ENCODE measurements at places on chromosomes 1 and 21.
A peak's percentile ranks its signal among the peaks of the same experiment; 100 is the strongest.

GRCh38 chr1:72892461-72892860 is 610.1 kb upstream of the NEGR1 start:
- DNase-seq = no peak

DNA sequence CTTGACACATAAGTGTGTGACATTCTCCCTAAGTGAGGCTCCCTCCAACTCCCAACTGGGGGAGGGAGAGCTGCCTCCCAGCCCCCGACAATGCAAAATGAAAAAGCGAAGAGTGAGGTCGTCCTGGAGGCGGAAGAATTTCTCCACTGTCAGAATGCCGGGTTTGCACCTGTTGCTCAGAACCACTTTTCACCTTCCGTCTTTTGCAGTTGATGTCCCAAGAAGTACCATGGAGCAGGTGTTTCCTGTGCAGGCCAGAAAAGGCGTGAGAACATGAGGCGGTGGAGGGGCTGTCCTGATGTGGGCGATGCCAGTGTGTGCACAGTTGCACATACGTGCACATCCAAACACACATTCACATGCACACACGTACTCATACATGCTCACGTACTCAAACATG is 158.6 kb upstream of the AJAP1 start:
- no peak for DNase-seq

GRCh38 chr1:163195728-163196448 is 6.8 kb downstream of the RGS5 start:
- DNase-seq = no peak

GRCh38 chr1:93029317-93029716 is 49.8 kb upstream of the MTF2 start:
- no peak for DNase-seq

DNA sequence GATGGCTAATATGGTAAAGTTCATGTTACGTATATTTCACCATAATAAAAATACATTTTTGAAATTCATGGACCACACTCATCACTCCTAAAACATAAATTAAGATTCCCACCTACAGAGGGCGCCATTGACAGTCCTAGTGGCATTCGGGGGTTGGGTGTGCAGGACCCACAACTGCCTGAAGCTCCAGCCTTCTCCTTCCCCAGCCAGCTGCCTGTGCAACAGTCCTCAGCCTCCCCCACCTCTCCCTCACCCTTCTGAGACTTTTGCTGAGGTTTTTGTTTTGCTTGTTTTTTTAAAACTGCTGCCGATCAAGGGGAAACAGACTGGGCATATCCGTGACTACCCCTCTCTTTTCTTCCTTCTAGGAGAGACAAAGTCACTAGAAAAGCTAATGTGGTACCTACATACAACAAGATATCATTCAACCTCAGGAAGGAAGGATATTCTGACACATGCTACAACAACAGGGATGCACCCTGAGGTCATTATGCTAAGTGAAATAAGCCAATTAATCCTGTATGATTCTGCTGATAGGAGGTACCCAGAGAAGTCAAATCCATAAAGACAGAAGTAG is 9.2 kb upstream of the EVA1C start:
- peak; percentile 42 for DNase-seq

GRCh38 chr1:160748181-160748877 is 9.3 kb downstream of the SLAMF7 start:
- no peak for DNase-seq

DNA sequence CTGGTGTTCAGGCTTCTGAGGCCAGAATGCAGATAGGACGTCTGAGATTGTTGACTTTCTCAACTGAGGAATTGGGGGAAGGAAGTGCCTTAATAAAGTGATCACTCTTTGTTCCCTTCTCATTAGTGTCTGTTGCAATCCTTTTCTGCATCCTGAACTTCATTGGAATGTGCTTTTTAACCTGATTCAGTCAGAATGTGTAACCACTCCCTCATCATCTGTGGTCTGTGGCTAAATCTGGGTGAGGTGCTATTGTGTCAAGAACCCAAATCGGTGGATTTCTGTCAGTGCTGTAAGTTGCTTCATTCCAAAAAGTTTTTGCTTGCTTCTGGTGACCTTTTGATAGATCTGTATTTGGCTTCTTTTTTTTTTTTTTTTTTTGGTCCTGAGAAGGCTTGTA is 38.2 kb downstream of the ARID1A start:
- no peak for DNase-seq

- DNase-seq = no peak
Measured at GRCh38 chr1:20719871-20720620, 2.2 kb upstream of the KIF17 start.

DNA sequence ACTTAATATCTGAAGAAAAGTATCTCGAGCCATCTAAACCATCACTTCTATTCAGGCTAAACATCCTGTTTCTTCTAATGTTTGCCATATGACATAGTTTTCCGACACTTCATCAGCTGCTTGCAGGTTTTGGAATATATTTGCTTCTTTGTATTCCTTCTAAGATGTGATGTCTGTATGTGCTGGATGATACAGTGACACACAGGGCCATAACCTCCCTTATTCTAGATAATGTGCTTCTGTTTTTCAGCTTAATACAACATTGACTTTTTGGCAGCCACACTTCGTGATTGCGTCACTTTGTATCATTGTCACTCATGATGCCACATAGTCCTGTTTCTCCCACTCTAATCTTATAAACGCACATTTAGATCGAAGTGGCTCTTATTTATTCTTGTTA is 156.3 kb downstream of the CRB1 start:
- no peak for DNase-seq
